ENCODE measurements at places on chromosomes 3 and 15.

DNA sequence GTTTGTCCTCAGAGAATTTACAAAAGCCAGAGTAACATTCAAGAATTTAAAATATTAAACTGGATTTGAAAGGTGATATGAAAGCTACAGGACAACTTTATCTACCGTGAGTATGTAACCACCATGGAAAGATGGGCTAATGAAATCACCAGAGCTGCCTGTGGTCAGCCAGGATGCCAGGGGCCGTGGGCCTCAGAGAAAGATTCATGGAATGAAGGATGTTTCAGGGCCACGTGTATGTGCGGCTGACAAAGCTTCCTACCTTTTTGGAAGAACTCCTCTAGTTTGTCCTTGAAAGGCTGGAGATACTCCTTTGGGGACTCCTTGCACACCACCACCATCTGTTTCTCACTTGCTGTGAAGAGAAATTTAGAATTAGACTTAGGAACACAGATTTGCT is 138.9 kb downstream of the GREM1 start:
- DNase-seq = peak; percentile 79

DNA sequence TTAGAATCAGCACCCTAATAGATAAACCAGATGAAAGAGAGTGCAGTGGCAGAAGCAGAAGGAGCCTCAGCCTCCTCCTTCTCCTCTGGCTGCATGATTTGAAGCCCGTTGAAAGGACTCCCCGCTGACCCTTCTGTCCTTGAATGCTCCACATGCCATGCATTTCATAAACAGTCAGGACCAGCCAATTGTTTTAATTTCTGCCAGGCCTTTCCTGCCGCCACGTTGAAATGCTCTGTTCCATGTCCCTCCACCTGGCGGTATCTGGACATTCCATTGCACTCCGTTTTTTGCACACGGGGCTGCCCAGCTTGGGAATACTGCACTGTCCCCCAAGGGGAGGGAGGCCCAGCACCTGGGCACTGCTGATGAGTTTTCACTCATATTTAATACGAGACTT is 35.2 kb upstream of the GLCE start:
- peak; percentile 31 for DNase-seq

GRCh38 chr15:25249236-25250010 is 189.4 kb downstream of the UBE3A start:
- no peak for DNase-seq

GRCh38 chr15:87433871-87434270 is 822.7 kb downstream of the NTRK3 start:
- no peak for DNase-seq

GRCh38 chr3:191397771-191398170 is 63.2 kb upstream of the PYDC2 start:
- peak; percentile 30 for DNase-seq

- DNase-seq = peak; percentile 71
Measured at GRCh38 chr3:107660306-107660976, 137.7 kb downstream of the BBX start.

- DNase-seq = no peak
Measured at GRCh38 chr3:20798666-20799065, 612.7 kb upstream of the SGO1 start.

GRCh38 chr3:186923241-186923640 is 7.1 kb upstream of the ST6GAL1 start:
- no peak for DNase-seq

DNA sequence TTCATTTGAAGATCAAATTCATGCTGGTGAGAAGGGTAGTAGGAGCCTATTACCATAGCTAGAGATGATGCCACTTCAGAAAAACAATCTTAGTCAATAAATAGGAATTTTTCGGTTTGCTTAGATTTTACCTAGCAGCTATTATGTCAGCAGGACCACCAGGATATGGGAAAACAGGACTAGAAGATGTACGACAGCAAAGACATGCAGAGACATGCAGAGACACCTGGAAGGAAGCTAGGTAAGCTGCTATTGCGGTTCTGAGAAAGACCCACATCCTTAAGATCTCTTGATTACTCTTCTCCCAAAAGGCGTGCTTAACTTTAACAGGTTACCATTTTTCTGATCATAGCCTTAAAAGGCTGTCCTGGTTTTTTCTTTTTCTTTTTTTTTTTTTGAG is 64.8 kb upstream of the THSD4 start:
- no peak for DNase-seq

DNA sequence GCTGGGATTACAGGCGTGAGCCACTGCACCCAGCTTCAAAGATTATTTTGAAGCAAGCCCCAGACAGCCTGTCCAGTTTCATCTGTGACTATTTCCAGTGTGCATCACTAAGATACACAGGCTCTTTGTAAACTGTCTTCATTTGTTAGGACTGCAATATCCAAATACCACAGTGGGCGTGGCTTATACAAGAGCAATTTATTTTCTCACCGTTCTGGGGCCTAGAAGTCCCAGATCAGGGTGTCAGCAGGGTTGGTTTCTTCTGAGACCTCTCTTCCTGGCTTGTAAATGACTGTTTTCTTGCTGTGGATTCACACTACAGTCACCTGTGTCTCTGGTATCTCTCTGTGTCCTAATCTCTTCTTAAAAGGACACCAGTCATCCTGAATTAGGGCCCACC is 59.7 kb downstream of the RLBP1 start:
- no peak for DNase-seq

DNA sequence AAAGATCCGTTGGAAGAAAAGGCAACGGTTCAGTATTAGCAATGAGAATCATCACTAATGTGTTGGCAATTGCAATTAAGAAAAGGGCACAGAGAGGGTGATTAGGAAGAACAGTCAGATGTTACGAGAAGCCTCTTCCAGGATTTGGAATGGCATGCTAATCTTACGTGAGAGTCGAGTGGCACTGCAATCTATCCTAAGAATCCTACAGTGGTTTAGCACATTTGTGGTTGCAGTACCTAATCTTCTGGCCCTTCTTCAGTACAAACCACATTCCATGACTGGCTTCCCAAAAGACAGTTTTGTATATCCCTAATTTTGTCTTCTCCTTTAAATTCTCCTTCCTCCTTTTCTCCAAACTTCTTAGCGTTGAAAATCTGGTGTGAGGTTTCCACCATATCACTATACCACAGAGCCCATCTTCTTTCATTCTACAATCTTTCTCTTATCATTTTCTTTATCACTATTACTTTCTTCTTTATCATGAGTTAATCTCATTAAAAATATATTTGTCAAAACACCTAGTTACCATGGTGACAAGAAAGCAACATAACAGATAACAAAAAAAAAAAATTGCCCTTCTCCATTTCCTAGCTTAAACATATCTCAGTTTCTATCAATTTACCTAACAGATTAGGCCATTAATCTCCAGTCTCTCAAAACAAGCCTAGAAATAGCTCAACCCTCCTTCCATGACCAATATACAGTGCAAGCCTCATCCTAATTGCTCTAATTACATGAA is 60.1 kb downstream of the IGSF11 start:
- DNase-seq = no peak

GRCh38 chr15:32951736-32952464 is 234.1 kb downstream of the GREM1 start:
- DNase-seq = peak; percentile 70

DNA sequence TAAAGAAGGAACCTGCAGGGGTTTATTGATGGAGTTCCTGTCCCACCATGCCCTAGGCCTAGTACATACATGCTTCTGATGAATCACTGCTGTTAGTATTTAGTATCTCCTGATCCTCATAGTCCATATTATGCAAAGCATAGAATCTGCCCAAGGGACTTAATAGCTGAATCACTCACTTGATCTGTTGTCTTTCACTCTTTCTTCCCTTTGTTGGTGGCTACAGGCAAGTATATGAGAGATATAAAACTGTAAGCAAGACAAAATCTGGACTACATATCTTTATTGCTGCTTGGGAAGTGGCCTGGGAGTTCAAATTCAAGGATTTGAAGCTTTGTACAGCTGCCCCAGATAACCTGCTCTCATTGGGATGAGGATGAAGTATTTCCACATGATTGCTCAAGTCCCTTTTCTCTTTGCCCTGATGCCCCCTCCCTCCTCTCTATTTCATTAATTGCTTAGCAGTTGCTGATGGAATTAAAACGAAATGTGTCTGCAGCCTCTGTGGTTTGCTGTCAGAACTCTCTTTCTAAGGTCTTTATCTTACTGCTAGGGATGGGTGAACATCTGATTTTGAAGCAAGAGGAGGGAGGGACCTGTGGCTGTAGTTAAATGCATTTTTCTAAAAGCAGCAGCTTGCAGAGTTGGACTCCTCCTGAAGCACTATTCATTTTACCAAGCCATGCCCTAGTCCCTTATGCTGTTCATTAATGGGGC is 114.1 kb downstream of the ZNF609 start:
- peak; percentile 68 for DNase-seq

GRCh38 chr3:179450261-179450701 is 989 bp downstream of the GNB4 start:
- no peak for DNase-seq

GRCh38 chr3:50466177-50466576 is 37.3 kb downstream of the CACNA2D2 start:
- DNase-seq = no peak

GRCh38 chr15:27482287-27482686 is 511.3 kb downstream of the GABRG3 start:
- DNase-seq = no peak

DNA sequence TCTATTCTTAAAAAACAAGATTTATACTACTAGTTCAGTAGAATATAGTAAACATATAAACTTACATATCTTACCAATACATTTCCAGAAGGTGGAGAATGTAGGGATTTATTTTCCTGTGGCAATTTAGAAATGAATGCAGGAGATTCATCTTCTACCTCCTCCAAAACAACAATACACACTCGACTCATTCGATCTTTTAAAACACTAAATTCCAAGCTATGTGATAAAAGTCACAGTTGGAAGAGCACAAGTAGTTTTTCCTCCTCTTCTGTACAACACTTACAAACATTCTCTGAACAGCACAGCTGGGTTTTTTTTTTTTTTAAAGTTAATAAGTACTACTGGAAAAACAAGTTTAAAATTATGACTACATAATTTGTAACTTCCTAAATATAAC is 1.4 kb downstream of the ANKRD28 start:
- DNase-seq = no peak

- no peak for DNase-seq
Measured at GRCh38 chr15:100718075-100718980, 115.9 kb downstream of the ASB7 start.

- DNase-seq = peak; percentile 38
Measured at GRCh38 chr15:95511671-95512070, 818.8 kb upstream of the NR2F2 start.

- peak; percentile 91 for DNase-seq
Measured at GRCh38 chr3:177150970-177151627, 46.2 kb downstream of the TBL1XR1 start.

DNA sequence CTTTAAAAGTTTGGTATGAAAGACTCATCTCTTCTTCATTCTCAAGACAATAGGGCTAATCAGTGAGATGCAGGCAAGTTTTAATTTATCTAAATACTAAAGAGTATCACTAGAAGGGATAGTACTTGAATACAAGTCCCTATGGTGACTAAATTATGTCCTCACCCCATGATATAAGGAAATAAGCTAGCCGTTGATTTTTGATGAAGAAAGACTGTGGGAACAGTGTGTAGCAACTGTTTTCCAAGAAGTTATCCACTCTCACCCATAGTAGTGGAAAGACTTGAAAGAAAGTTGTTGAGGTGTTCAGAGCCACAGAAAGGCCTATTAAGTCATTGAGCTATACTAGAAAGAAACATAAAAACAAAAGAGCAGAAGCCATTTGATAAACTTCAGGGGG is 36.7 kb downstream of the PIK3CA start:
- no peak for DNase-seq

- DNase-seq = no peak
Measured at GRCh38 chr3:53524566-53524965, 30.2 kb downstream of the CACNA1D start.

- peak; percentile 33 for DNase-seq
Measured at GRCh38 chr3:152719264-152719663, 115.7 kb upstream of the P2RY1 start.

DNA sequence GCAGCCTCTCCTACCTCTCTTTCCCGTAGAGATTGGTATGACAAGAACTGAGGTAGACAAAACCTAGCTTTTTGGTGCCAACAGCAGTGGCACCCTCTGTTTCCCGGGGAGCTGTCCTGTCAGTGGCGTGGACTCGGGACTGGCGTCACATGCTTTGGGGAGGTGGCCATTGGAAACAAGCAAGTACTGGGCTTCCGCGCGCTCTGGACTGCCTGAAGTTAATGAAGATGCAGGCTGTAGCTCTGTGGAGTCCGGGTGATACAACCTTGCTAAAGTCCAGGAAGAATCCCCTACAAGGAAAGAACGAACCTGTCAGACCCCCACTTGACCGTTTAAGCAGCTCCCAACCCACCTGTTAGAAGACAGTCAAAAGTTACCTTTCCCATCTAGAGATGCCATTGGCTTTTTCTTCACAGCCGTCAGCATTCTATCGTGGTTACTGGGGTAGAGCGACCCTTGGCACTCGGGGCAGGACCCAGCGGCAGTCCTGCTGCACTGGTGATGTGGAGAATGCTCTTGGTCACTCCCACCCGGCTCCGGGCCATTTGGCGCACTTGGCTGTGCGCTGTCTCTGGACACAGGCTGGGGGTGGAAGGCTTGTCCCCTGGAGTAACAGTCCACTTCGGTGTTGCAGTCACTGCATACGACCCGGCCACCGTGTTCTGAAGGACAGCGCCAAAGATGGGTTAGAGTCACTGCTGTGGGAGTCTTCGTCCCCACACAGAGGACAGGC is 120.5 kb downstream of the LRIG1 start:
- no peak for DNase-seq

DNA sequence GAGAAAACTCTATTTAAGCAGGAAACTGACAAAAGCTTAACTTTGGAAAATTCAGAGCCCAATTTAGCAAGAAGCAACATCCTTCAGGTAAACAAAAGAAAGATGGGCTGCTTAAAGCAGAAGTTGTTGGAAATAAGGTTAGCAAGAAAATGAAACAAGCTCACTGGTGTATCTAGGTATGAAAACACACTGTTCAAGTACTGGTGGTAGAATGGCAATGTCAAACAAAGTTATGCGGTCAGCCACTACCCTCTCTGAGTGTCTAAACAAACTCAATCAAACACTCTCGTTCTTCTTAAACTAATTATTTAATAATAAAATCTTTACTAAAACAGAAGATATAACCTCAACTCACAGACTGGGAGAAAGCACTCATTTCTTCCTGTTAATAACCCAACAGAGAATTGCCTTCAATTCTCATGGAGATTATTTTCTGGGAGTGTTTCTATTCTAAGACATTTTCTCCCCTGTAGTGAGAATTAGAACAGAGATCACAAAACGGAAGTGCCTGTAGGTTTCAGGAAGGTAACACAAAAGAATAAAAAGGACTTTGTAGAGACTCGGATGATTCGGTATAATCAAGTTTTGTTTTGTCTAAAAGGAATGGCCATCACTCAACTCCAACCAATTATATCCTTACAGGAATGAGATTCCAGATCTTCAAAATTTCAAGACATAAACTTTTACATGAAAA is 28.9 kb downstream of the PRICKLE2 start:
- DNase-seq = no peak

DNA sequence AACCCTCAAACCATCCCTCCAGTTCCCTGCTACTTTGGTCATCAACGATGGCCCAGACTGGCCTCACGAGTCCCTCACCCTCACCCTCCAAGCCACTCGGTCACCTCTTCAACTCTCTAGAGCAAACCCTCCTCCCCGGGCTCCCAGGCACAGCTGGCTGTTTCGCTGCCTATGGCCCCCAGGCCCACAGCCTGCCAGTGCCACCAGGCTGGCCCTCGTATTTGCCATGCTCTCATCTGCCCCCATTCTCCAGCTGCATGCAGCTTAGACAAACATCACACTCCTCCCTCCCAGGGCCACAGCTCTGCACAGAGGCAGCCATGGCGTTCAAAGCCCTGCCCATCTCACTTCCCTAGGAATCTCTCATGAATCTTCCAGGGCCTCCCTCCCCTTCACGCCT is 13.8 kb downstream of the RAB43 start:
- no peak for DNase-seq

GRCh38 chr15:74108111-74108510 is 22.3 kb upstream of the ISLR2 start:
- no peak for DNase-seq

Data from fibroblast of skin of scalp (primary cell).